ENCODE measurements at places on chromosomes 6 and 20.
A peak's percentile ranks its signal among the peaks of the same experiment; 100 is the strongest.

DNA sequence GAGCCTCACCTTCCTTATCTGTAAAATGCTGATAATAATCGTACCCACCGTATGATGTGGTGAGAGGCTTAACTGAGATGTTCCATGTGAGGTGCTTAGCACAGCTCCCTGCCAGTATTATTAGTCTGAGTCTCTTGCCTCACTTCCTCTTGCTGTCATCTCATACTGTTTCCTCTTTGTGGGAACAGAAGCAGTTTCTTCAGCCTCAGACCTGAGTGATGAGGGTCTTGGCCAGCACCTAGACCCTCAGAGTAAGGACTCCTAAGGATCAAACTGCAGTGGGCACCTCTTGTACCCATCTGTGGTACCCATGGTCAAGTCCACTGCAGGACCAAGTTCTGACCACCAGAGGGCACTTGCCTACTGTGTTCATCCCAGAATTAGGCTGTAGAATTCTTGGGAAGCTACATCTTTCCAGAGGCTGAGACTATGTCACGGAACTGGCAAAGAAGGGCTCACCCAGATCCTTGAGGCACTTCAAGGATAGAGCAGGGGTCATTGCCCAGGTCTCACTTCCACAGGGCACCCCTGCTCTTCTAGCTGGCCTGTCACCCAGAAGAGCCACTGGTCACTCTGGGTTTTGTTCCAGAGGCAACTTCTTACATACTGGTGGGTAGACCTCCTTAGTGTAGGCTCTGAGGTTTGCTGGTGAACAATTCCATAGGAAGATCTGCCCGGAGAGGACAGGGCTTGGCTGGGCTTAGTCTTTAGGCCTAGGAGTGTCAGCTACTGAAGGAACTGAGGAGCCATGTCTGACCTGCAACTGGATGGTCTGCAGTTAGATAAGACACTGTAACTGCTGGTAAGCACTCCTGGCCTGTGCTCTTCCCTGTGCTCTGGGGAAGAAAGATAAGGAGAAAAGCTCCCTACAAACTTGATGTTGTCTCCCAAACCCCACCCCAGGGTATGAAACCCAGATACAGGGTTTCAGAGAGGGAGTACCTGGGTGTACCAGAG lies 20.6 kb upstream of the SGK2 start:
- no peak for DNase-seq

- DNase-seq: no peak
Measured at GRCh38 chr6:146944809-146945208, 259.4 kb upstream of the STXBP5 start.

GRCh38 chr20:53343448-53343847 lies 250.2 kb downstream of the ZNF217 start:
- no peak for DNase-seq

DNA sequence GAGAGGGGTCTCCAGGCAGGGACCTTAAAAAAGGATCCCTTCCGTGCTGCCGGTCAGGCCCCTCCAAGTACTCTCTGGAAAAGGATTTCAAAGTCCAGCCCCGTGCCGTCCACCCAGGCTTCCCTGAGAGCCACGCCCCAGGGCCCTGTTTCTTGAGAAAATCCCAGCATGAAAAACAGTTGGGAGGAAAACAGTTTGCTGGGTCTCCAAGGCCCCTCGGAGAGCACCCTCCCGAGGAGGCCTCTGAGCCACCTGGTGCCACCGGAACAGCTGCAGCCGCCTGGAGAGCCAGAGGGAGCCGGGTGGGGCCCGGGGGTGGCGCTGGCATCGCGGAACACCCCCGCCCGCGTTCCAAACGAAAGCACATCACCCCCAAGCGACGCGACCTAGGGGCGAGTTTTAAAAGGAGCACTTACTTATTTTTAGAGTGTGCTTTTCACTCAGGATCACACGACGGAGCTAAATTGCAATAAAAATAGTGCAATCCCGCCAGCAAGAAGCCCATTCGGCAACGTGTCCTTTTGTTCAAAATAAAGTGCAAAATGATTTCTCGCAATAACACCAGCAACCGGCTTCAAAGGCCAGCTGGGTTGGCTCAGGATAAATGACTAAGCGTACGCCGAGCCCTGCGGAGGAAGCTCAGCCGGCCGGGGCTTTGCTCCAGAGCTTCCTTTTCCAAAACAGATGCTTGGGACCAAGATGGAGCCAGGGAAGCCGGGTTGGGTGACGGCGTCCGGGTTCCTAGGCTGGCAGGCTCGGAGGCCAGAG lies 64.2 kb downstream of the YTHDF1 start:
- no peak for DNase-seq

DNA sequence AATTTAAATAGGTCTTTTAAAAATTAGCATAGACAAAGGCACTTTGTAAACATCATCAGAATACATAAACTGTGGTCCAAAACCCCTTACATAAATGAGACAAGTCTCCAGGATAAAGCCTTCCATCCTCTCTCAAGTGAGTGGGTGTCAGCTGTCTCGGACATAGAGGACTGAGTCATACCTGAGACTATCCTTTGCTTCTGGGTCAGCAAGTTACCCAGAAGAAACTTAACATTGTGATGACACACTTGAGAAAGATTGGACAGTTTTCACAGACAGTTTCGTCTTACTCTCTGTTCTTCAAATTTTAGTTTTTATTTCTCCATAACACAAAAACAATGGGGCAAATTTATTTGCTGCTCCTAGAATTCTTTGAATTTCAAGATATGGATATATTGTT lies 838.0 kb downstream of the DHX35 start:
- no peak for DNase-seq

- DNase-seq: no peak
Measured at GRCh38 chr6:35678021-35678654, 10.6 kb downstream of the FKBP5 start.

DNA sequence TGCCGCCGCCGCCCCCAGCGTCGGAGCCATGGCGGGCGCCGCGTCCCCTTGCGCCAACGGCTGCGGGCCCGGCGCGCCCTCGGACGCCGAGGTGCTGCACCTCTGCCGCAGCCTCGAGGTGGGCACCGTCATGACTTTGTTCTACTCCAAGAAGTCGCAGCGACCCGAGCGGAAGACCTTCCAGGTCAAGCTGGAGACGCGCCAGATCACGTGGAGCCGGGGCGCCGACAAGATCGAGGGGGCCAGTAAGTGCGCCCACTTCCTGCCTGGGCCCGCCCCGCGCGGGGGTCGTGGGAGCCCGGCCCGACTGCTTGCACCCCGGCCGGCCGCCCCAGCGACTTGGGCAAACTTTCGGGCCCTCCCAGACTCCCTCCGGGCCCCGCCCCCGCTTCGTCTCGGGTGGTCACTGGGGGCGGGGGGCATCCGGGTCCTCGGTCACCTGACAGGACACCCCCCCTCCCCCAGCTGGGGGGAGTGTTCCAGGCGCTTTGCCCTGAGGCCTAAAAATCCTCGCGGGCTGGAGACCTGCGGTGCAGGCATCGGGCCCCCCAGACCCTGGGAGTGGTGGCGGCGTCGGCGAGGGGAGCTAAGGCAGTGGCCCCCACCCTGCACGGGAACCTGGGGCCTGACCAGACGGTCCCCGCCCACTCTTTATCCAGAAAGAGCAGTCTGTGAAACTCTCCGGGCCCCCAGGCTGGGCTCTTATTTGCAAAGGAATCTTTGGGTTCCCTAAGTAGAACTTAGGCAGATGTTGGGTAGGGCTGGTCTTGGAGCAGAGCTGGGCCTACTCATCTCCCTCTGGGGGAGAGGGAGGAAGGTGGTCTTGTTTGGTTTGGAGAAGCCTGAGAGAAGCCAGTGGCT lies 501 bp downstream of the PLCG1 start:
- peak; percentile 69 for DNase-seq

GRCh38 chr20:12875510-12875909 lies 133.3 kb upstream of the SPTLC3 start:
- DNase-seq: no peak

DNA sequence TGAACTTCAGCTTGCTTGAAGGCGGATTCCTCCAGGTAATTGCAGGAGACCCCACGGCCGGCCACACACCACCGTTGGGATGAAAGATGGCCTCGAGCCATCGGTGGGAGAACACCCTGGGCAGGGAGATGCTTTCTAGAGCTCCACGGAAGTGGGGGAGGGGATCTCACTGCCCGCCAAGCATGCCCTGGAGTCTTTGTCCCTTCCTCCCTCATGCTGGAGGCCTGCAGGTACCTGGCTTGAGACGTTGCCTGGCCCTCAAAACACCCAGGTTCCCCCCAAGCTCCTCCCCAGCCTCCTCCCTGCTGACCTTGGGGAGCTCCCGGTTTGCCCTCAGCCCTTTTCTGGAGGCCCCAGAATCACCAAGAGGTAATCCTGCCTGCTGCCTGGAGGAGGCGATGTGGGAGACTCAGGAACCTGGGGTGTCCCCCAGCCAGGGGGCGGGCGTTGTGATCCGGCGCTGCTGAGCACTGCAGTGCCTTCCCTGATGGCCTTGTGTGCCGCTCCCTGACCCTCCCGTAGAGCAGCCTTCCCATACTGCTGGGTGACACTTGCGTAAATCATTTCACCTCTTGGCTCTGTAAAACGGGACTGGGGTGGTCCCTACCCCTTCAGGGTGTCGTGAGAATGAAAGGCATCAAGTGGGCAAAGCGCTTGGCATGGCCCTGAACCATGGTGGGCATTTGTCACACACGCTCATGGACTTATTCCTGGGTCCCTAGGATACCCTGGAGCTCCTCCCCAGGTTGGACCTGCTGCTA lies 91.4 kb downstream of the CEBPB start:
- no peak for DNase-seq

- no peak for DNase-seq
Measured at GRCh38 chr6:139129284-139129683, 5.6 kb upstream of the HECA start.

DNA sequence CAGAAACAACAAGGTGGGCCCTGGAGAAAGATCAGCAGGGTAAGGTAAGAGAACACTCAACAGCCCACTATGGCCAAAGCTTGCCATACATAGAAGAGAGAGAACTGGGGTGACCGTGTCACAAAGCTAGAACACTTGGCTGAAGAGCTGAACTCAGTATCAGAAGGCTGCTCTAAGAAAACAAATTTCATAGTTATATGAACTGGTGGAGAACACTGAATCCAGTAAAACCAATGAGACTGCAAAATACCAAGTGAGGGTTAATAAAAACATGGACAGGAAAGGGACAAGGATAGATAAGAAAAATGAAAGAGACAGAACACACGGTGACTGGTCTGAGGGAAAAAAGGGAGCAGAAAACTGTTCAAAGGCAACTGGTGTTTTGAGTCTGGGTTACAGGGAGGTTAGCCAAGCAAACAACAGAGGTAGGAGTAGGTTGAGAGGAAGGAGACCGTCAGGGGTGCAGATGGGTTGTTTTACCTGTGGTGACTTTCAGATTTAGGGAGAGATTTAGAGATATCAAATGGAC lies 56.5 kb downstream of the GMDS start:
- no peak for DNase-seq

GRCh38 chr6:166862287-166862977 lies 93.9 kb downstream of the RNASET2 start:
- DNase-seq: peak; percentile 35

DNA sequence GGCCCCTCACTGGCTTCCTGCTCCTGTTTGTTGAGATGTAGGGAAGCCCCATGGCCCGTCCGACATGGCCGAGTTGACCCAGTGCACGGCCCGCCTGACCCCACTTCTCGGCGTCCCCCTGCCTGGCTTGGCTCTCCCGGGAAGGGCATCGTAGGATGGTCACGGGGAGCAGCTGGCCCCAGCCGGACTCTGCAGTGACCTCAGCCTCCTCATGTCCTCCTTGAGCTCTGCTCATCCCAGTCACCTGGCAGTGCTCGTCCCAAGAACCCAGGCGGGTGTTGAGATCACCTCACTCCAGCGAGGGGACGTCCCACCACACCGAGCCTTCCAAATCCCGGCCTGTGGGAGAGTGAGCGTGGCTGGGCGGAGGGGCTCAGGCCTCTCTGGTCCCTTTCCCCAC lies 15.7 kb downstream of the SLCO4A1 start:
- DNase-seq: no peak

DNA sequence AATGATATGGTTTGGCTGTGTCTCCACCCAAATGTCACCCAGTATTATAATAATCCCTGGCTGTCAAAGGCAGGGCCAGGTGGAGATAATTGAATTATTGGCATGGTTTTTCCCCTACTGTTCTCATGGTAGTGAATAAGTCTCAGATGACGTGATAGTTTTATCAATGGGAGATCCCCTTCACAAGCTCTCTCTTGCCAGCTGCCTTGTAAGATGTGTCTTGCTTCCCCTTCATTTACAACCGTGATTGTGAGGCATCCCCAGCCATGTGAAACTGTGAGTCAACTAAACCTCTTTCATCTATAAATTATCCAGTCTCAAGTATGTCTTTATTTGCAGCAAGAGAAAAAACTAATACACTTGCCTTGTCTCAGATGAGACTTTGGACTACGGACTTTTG lies 907.3 kb upstream of the MANEA start:
- DNase-seq: no peak

GRCh38 chr6:1665214-1665613 lies 55.5 kb downstream of the FOXC1 start:
- DNase-seq: no peak

DNA sequence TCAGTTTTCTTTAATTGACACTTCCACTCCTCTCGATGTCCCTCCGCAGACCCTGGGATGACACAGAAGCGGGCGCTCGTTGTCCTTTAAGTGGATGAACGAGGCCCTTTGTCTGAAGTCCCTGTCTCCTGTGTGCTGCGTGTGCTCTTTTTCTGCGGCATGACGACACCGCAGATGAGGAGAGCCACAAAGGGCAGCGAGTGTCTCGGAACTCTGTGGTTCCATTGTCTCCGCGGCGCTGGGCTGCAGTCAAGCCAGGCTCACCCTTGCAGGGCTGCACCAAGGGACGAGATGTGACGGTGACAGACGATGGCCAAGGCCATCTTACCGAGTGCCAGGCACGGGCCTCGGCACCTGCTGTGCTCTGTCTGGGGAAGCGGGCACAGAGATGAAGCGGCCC lies 10.6 kb downstream of the PRR18 start:
- no peak for DNase-seq

DNA sequence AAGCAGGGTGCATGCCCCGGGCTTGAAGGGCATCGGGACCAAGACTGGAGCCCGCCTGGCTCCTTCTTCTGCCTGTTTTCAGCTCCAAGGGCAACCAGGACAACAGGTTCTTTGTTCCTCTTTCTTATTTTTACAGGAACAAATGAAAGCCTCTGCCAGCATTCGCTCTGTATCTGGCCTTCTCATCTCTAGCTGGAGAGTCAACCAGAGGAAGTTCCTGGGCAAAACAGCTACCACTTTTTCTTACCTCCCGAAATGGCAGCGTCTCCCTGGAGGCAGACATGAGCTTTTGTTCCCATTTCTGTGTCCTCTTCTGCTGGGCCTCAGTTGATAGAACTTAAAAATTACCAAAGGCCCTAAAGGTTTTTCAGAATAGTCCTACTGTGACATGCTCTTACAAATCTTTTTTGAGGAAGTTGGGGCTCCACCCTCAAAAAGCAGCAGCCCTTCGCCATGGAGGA lies 74.1 kb upstream of the NAA20 start:
- no peak for DNase-seq

- DNase-seq: no peak
Measured at GRCh38 chr20:51122931-51123658, 100.2 kb upstream of the KCNG1 start.

DNA sequence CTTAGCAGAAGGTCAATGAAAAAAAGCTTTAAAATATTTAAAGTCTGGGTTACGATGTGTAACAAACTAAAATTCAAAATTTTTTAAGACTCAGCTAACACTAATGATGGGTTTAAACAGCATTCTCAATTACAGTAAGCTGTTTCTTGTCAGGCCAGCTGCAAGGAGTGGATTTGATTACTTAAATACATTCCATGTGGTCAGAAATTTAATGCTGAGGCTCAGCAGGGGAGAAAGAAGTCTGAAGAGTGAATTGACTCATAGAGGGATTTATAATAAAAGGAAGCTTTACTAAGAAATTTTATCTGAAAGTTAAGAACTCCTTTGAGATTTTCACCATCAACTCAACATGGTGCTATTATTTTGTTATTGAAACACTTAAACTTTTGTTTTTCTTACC lies 398.6 kb downstream of the KHDRBS2 start:
- no peak for DNase-seq

GRCh38 chr20:12064540-12064939 lies 146.8 kb downstream of the BTBD3 start:
- DNase-seq: no peak

All from stimulated activated naive CD4-positive, alpha-beta T cell (primary cell).